ENCODE measurements at places on chromosomes 6 and 20.

- no peak for DNase-seq
Measured at GRCh38 chr6:127058027-127058426, 60.4 kb upstream of the RSPO3 start.

- DNase-seq, result peak; percentile 62
Measured at GRCh38 chr6:4606821-4607704, 169.1 kb upstream of the CDYL start.

- no peak for DNase-seq
Measured at GRCh38 chr6:157490611-157491269, 109.8 kb downstream of the ZDHHC14 start.

- DNase-seq, result no peak
Measured at GRCh38 chr20:38121741-38122140, 43.3 kb downstream of the TGM2 start.

- DNase-seq, result no peak
Measured at GRCh38 chr20:57688295-57688694, 21.5 kb downstream of the PMEPA1 start.

DNA sequence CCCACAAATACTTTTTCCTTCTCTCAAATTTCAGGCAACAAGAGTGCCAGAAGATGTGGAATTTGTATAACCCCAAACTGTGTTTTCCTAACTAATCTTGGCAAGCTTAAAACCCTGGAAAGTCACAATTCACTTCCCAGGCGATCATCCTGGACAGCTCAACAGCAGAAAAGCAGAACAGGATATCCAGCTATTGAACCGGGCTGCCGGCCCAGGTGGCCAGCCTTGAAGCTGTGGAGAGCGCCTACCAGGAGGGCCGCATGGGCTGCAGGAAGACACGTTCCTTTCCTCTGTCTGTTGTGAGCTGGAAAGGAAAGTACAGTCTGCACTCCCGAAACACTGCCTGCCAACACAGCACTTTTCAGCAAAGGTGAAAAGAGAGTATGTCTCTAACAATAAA is 719.7 kb upstream of the MARCKS start:
- peak; percentile 52 for DNase-seq

- no peak for DNase-seq
Measured at GRCh38 chr6:112311950-112312547, 35.1 kb upstream of the RFPL4B start.

DNA sequence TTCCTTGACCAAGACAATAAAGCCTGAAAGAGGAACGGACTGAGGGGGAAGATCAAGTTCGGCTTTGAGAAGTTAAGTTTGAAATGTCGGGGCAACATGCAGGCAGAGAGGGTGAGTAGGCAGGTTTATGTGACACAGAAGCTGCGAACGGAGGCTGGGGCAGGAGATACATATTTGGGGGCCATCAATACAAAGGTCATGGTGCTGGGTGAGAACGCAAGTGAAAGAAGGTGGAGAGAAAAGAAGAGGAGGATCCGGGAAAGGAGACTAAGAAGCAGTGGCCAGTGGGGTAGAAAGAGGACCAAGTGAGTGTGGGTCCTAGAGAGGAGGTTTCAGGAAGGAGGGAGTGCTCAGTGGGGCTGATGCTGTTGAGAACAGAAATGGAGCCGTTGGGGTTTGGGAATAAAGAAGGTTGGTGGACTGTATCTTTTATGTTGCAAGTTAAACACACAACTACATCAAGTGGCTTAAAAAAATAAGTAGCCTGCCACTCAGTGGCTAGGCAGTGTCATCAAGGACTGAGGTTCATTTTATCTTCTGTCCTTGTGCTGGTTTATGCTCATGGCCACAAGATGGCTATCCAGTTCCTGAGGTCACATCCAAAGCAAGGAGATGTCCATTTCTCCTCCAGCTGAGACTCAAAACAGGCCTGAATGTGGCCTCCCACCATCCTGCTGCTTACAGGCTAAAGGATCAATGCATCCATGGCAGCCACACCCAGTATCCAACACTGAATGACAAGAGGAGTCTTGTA is 1.7 kb upstream of the BLCAP start:
- no peak for DNase-seq

DNA sequence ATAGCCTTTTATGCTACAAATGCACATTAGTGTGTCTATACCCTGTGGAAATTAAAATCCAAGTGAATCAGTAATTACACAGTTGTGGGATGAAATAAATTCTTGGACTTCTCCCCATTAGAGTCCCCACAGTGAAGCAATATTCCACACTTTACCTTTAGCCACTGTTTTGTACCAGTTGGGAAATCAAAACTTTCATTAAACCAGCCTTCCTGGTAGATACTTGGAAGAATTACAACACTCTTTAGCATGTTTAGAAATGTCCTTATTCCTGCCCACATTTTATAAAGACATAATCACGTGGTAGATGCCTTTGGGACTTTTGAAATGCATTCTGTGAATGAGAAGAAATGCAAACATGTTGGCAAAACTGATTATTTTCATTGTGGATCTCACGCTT is 49.0 kb upstream of the ANKEF1 start:
- no peak for DNase-seq

DNA sequence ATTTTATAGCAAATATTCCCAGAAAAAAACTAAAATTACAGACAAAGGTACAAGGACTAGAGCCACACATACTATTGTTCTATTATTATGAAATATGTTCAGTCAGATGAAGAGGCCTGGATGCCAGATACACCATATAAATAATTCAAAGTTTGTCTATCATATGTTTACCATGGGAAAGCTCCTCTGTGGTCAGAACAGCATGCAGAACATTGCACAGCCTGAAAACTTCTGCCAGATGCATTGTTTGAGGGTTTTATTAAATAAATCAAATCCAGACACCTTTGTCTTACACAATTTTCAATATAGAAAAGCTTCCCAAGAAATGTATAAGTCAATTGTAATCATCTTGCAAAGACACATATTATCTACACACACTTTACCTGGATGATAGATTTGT is 35.0 kb upstream of the COL21A1 start:
- no peak for DNase-seq

DNA sequence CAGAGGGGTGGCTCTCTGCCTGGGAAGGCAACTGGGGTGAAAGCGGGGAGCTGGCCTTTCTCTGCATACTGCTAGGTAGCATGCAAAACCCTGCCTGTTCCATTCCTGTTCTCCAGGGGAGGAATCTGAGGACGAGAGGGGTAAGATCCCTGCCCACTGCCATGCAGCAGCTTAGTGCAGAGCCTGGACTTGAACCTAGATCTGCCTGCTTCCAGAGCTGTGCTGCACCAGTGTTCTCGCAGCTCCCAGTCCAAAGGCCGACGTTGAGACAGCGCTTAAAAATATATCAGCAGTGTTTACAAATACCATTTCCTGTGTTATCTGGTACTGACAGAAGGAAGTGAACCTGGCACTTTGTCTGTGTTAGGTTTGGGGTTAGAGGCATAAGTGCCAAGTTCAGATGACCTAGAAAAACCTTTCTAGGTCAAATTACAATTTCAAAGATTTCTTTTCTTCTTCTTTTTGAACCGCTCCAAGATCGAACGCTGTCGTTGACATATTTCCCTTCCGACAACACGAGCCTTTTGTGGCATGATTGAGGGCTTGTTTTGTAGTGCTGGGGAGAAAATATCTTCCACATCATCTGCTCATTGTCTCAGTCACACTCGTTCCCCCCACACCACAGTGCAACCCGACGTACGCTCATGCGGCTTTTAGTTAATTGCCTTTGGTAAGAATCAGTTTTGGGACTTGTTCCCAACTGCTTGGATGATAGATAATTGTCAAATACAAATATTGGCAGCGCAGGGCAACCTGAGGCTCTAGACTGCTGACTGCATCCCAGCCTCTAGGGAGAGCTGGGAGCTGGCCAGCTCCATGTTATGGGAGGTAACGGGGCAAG is 44.6 kb downstream of the TOX2 start:
- peak; percentile 32 for DNase-seq

- DNase-seq, result no peak
Measured at GRCh38 chr6:15577106-15577505, 85.7 kb downstream of the DTNBP1 start.

DNA sequence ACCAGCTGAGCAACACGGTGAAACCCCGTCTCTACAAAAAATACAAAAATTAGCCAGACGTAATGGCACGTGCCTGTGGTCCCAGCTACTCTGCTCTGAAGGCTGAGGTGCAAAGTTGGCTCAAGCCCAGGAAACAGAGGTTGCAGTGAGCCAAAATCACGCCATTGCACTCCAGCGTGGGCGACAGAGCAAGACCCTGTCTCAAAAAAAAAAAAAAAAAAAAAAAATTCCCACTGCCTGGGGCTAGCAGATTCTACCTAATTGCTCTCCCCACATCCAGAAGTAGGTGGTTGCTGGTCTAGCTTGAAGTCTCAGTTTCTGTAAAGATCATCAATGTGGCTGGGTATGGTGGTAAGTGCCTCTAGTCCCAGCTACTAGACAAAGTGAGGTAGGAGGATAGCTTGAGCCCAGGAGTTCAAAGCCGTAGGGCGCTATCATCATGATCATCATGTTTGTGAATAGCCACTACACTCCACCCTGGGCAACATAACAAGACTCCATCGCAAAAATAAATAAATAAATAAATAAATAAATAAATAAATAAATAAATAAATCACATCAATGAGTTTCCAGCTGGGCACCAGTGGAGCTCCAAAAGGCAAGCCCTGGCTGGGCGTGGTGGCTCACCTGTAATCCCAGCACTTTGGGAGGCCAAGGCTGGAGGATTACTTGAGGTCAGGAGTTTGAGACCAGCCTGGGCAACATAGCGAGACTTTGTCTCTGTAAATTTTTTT is 6.3 kb upstream of the AP5S1 start:
- DNase-seq, result no peak

GRCh38 chr6:5279891-5280338 is 18.6 kb downstream of the FARS2 start:
- no peak for DNase-seq

- no peak for DNase-seq
Measured at GRCh38 chr6:73929405-73929804, 233.4 kb downstream of the CD109 start.

GRCh38 chr6:16947375-16948015 is 154.4 kb upstream of the STMND1 start:
- no peak for DNase-seq

- no peak for DNase-seq
Measured at GRCh38 chr6:29989211-29989610, 46.9 kb downstream of the HLA-A start.

DNA sequence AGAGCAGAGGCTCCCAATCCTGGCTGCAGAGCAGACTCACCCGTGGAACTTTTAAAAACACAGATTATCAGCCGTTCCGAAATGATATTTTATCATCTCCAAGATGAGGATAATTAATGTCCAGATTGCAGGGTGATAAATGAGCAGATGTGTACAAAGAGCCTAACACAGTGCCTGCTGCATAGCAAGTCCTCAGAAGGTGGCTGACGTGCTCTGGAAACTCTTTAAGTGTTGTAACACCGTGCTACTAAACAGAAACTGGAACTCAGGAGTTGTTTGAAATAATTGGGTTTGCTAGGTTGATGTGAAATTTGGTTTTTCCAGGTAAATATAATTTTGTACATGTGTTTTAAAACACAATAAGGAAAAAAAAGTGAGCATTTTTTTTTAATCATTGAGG is 118.0 kb downstream of the ARMC2 start:
- no peak for DNase-seq

- no peak for DNase-seq
Measured at GRCh38 chr20:32796383-32796948, 23.3 kb upstream of the MAPRE1 start.

GRCh38 chr20:5469111-5469510 is 152.4 kb upstream of the PROKR2 start:
- no peak for DNase-seq

GRCh38 chr6:40903456-40903855 is 135.6 kb downstream of the UNC5CL start:
- no peak for DNase-seq

DNA sequence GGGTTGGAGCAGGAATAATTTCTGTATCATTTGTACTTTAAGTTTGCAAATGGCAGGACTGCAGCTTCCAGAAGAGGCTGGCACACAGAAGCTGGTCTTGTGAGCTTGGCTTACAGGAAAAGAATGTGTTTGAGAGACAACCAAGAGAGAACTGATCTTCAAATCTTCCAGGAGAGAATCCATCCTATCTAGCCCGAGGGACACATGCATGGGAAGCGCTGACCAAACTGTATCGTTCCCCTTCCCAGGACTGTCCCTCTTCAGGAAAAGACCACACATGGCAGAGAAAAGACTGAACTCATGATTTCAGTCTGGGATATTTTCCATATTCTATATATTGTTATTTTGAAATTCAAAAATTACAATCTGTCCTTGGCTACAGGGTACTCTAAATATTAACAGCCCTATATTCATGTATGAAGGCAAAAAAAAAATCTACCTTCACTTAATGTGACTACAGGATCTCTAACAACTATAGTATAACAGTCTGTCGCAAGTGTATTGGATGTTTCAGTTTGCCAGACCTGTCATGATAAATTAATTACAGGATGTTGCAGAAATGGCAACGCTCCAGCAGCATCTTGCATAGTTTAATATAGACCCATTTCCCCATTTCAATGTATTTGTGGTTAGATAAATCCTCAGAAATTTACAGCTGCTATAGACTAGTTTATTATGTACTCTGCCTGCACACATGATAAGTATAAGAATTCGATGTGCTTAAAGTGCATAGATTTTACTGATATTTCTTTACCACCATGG is 99.4 kb downstream of the MYB start:
- DNase-seq, result no peak

DNA sequence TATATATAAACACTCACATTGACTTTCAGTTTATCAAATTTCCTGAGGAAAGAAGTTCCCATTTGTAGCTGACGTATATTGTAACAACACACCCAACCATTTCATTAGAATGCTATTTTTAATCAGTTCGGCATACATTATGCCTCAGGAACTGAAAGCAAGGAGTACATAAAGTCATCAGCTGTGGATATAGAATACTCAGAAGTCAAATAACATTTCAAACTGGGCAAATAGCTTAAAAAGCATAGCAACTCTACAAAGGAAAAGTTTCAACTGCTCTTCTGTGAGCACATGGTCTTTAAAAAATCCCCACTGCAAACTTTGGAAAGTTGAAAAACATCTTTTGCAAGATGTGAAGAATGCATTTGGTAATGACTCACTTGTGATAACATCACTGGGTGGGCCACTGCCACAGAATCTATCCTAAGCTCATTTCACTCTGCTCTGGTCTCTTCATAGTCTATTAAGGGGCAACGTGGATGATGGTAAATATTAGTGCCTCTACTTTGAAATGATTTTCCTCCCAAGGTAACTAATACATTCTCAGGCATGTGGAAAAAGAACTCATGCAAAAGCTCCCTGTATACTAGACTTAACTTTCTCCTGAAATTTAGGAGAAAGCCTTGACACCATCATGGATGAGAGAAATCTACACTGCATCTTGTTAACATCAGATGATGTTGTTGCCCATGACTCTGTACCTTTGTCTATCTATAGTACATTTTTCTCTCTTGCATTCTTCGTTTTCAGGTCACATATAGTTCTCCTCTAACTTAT is 49.2 kb downstream of the FYN start:
- no peak for DNase-seq

GRCh38 chr6:37983720-37984501 is 164.4 kb downstream of the ZFAND3 start:
- DNase-seq, result no peak

DNA sequence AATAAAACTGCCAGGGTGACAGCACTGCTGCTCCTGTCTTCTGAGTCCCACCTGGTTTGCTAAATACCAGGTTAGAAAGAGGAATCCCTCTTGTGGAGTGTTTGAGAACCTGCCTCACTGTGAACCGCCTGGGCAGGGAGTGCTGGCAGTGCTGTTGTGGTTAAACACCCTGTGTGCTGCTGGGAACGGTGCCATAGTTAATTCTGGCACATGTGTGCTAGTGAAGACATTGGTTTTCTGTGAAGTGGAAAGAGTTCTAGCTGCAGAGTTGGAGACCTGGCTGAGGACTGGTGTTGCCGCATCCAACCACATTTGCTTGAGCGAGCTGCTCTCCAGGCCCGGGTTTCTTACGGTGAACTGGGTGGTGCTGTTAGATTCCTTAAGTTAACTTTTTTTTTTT is 72.7 kb downstream of the IGF2R start:
- DNase-seq, result peak; percentile 67
